Natural killer cell treated with Interleukin-12 subunit alpha and Interleukin-12 subunit beta and Interleukin-15 and Interleukin-18, amount 100 ng/mL, for 72 hours (primary cell): ENCODE measurements at places on chromosomes 12 and 14.

DNA sequence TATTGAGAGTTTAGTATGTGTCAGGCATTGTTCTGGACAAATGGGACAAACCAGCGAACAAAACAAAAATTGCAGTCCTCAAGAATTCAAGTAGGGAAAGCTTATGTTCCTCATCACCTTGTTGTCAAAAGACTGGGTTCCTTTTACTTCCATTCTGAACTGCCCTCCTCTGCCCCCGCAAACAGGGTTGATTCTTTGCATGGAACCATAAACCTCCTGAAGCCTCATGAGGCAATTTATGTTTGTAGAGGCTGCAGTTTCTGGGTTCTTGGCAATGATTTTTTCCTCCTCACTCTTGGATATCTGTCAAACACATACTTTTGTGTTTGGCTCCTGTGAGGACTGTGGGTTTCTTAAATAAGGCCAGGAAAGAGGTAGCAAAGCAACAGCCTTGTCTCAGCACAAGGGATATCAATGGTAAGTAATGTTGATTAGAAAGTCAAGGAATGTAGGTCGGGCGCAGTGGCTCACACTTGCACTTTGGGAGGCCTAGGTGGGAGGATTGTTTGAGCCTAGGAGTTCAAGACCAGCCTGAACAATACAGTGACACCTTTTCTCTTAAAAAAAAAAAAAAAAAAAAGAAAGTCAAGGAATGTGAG, 13.9 kb downstream of the COPZ1 start:
- no peak for DNase-seq

- DNase-seq = no peak
Observed at GRCh38 chr12:64088431-64089349, 133.4 kb downstream of the KICS2 start.

DNA sequence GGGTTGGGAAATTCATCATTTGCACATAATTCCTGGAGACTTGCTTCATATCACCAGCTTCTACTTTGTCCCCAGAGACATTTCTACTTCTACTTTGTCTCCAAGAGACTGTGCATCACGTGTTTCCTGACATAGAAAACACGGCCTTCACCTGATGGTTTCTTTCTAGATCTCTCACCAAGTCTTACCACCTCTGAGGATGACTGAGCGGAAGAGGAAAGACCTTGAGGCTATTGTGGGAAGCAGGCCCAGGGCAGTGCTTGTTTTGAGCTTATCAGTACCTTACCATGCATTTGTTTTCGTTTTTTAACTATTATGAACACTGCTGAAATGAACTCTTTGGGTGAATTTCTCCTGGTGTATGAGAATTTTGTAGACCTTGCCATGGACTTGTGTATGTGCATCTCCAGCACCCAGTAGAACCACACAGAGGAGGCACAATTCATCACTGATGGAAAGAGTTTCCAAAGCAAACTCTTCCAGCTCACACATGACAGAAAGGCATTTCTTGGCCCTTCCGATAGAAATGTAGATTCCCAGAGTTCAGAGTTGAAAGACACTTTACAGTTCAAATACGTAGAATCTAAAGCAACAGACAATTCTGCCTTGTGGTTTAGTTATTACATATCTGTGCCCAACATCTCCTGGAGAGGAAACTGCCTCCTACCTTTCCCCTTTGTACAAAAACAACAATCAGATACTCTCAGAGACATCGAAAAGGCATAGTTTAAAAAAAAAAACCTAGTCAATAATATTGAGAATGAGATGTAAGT, 434.7 kb downstream of the FUT8 start:
- no peak for DNase-seq

- no peak for DNase-seq
Observed at GRCh38 chr14:86892152-86892956, 1100.6 kb downstream of the GALC start.

DNA sequence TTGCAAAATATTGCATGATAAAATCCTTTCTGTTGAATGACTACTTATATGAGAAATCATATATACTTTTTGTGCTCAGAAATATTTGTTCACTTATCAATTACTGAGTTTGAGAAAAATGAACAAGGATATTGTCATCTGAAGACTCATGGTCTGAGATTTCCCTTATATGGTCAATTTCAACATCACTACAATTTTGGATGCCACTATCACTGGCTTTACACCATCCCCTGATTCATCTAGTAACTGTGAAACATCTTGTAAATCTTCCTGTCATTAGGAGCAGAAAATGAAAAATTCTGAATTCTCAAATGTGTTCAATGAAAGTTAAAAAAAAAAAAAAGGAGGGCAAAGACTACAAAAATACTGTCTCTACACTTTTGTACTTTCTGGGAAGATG, 21.8 kb upstream of the GXYLT1 start:
- no peak for DNase-seq

GRCh38 chr12:94760786-94761185, 110.4 kb upstream of the TMCC3 start:
- DNase-seq = no peak

- DNase-seq = no peak
Observed at GRCh38 chr14:89918721-89919120, 35.8 kb downstream of the EFCAB11 start.

DNA sequence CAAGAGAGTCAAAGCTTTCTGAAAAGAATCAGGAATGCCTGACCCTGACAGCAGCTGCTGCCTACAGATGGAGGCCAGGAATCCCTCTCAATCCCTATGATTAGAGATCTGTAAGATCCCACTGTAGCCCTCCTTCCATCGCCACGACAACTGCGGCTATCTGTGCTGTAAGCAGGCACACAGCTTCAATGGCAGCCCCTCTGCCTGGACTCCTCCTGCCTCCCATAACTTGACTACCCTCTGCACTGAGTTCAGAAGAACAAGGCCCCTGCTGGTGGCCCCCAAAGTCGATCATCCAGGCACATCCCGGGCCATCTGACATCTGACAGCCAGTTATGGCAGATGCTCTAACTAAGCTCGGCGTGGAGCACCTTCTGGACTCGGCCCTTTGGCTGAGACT, 2.9 kb downstream of the CLMN start:
- DNase-seq = no peak

DNA sequence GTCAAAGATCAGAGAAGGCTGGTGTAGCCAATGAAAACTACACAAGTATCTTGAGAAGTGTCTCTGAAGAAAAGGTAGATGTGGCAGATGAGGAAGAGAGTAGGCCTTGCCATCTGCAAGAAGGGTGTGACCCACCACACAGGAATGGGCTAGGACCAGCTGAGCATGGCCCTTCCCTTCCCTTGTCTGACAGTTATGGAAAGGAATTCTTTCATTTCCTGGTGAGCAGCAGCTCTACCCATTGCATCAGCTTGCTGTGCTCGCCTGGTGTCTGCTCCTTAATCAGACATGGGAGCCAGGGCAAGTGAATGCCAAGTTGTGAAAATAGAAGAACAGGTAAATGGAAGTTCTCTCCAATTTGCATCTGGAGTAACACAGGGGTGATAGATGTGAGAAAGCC, 145.2 kb upstream of the KRR1 start:
- DNase-seq = no peak

- no peak for DNase-seq
Observed at GRCh38 chr12:19161216-19161615, 31.7 kb downstream of the PLEKHA5 start.

DNA sequence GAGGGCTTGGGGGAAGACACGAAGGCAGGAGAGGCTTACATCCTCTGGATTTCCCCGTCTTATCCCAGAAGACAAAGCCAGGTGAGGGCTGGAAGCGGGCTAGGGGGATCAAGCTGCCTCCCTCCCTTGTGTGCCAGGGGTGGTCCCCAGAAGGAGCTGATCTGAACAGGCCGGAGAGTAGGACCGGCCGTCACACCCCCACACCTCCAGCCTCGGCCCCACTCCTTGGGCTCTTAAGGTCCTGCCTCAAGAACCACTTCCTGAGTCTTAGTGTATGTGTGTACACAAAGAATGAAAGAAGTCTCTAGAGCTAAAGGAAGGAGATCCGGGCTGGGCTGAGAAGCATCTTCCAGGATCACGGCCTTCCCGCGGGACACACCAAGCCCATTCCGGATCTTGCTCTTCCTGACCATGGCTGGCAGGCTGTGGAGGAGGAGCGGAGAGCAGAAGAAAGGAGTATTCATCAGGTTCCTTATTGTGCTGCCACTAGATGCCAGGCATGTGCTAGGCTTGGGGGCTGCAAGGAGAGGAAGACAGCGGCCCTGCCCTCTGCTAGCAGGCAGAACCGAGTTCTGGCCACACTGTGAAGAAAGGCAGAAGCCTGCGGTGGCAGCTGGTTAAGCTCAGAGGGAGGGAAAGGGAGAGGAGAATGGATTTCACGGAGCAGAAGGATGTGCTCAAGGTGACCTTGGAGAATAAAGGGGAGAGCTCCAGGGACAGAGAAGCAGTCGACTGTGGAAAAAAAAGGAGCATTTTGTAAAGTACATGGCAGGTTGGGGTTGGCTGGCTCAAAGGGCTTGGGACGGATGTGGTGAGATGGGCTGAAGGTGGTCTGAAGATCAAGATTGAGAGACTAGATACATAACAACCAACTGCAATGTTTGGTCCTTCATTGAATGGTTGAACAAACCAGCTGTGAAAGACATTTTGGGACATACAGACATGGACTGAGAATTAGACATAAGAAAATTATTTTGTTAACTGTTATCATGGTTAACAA, 1.3 kb upstream of the CD63 start:
- peak; percentile 81 for DNase-seq

DNA sequence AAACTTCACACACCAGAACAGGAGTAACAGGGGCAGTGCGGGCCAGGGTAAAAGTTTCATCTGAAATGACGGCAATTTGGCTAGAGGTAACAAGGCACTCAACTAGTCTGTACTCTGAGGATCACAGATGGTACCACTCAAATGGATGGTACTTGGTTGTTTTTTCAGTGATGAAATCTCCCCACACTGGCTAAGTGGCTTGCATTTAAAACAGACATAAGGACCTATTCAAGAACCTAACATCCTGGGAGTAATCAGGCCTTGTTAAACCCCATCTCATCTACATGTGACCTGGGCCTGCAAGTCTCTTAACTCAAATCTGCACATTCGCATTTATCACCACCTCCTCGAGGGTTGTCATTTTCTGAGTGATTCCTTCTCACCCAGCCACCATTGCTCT, 90.8 kb downstream of the PRKAB1 start:
- no peak for DNase-seq

DNA sequence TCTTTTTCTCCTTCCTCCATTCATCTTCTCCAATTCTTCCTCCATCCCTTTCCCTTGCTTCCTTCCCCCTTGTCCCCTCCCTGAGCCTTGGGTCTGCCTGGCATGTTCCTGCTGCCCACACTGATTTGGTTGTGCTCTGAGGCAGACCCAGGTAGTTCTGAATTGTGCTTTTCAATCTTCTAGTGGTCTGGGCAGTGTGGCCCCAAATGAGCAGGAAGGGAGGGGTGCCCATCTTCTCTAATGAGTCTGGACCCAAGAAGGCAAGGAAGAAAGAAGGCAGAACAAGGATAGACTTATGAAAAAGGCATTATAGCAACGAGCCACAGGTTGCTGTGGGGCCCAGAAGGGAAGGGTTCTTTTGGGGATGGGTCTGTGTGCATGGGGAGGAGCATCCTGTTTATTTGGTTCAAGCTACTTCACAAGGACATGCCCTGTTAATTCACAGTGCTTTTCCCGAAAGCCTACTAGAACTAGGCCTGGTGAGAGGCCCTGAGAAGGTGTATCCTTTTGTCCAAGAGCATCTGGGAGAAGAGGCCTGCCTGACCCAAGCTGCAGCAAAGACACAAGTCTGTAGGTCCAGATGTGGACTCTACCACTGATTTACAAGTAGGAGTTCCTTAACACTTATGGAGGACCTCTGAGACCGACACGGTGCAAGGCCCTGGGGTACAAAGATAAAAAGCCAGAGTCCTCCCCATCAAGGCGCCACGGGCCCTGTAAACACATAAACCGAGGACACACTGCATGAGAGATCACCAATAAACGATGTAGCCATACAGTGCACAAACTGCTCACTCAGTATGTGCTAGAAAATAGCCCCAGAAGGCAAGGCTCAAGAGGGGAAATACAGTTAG, 1.1 kb upstream of the SUSD6 start:
- no peak for DNase-seq

DNA sequence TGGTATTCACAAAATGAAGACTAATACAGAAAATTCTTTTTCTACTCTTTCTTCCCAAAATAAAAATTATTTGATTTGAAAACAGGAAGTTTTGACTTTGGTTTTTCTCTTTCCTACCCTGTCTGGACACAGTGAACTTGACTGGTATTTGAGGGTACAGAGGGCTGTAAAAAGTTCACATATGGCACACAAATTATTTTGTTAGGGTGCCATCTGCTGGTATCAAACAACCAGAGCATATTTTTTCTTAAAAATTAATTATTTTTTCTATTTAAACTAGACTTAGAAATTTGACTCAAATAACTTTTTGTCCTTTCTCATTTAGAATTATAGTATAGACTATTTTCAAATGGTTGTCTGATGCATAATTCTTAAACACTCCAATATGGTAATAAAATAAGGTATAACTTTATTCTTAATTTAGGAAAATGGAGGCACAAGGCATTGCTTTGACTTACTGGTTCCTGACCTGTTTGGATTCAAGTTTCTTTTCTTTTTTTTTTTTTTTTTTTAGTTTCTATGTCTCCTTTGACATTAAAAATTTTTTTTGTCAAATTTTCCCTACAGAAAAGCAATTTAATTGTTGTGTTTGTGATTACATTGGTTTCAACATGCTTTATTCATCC, 390.6 kb downstream of the PRKD1 start:
- no peak for DNase-seq

- no peak for DNase-seq
Observed at GRCh38 chr12:128973883-128974681, 120.8 kb downstream of the GLT1D1 start.

DNA sequence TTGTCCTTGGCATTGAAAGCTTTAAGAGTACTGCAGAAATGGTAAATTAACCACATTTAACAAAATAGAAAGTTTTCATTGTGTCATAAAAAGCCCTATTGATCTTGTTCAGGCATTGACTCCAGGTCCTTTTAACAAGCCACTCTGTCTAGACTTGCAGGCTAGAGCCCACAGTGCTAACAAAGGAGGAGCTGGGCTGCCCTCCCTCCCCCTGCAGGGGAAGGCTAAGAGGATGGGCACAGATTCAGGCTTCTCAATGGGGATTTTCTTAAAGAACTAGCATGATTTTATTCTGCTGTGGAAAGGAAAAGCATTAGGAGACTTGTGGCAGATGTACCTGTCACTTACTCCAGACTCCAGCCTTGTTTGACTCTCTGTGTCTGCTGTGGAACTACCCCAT, 463.6 kb downstream of the NRXN3 start:
- DNase-seq = no peak

DNA sequence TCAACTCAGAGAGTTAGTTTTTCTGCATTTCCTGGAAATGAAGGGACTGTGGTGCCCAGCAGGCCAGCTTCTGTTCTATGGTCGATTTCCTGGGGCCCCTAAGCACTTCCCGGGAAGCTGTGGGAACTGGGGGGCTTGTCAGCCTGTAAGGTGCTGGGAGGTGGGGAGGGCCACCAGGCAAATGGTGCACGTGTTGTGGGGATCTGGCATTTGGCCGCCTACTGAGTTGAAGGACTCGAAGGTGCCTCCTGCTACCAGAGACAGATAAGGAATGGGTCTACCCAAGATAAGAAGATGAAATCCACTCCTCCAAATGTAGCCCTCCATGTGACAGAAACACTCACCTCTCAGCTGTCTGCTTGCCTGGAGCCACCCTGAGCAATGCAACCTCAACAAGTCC, 341.7 kb downstream of the DPF3 start:
- peak; percentile 55 for DNase-seq

- no peak for DNase-seq
Observed at GRCh38 chr12:108033090-108033489, 96.0 kb upstream of the WSCD2 start.
